Mucosa of descending colon (tissue), 3 donors: ENCODE measurements at places on chromosomes 6 and 20. TPM values are rescaled to one million over a fixed set of nuclear protein-coding genes. Genes with fewer than 3 reads are reported as not detected.

DNA sequence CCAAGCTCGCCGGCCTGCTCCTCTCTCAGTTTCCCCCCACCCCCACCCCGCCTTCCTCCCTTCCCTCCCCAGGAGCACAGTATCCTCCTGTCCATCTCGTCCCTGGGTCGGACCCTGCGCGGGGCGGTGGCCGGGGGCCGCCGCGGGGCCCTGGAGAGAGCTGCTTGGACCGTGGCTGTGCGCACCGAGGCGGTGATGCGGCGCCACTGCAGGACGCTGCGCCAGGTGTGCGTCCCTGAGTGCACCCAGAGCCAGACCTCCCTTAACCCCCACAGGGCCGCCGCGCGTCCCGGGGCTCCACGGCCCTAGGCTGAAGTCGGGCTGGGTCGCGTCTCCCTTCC is 2.2 kb downstream of the C20orf204 start:
- DNase-seq, result no peak

DNA sequence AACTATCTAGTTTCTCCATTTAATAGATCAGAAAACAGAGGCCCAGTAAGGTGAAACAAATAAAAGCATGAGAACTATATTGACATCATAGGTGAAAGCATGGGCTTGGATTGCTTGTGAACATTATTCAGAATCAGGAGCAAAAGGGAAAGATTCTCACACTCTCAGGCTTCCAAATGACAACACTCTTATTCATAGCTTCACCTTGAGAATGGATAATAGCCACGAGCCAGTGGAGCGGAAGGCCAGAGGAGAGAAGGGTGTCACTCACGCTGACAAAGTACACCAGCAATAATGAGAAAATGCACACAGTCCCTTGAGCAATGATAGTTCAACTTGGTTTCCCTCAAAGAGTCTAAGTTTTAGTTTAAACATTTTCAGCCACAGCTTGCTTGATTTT is 339.0 kb downstream of the TPBG start:
- DNase-seq, result no peak

- DNase-seq, result no peak
Observed at GRCh38 chr6:112835078-112835477, 487.9 kb downstream of the RFPL4B start.

GRCh38 chr6:165571068-165571682 is 91.9 kb downstream of the PDE10A start:
- DNase-seq, result no peak

DNA sequence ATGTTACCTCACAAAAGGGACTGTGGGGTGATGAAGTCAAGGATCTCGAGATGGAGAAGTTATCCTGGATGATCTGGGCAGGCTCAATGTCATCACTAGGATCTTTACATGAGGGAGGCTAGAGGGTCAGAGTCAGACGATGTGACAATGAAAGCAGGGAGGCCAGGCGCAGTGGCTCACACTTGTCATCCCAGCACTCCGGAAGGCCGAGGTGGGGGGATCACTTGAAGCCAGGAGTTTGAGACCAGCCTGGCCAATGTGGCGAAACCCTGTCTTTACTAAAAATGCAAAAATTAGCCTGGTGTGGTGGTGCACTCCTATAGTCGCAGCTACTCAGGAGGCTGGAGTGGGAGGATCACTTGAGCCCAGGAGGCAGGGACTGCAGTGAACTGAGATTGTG is 68.8 kb downstream of the TTLL2 start:
- no peak for DNase-seq

The SLC22A1 gene
- total RNA-seq, result 2.4 TPM
